ENCODE measurements at places on chromosomes 4 and X.

GRCh38 chr4:56310401-56311125, 76.7 kb downstream of the AASDH start:
- DNase-seq = no peak

GRCh38 chr4:21986307-21986706, 37.7 kb upstream of the KCNIP4 start:
- DNase-seq = no peak

GRCh38 chr4:147311956-147312355, 168.9 kb upstream of the EDNRA start:
- no peak for DNase-seq

GRCh38 chr4:2243681-2244380, 1.9 kb upstream of the HAUS3 start:
- DNase-seq = peak; percentile 19

GRCh38 chr4:57100979-57101651, 9.1 kb downstream of the IGFBP7 start:
- DNase-seq = no peak

DNA sequence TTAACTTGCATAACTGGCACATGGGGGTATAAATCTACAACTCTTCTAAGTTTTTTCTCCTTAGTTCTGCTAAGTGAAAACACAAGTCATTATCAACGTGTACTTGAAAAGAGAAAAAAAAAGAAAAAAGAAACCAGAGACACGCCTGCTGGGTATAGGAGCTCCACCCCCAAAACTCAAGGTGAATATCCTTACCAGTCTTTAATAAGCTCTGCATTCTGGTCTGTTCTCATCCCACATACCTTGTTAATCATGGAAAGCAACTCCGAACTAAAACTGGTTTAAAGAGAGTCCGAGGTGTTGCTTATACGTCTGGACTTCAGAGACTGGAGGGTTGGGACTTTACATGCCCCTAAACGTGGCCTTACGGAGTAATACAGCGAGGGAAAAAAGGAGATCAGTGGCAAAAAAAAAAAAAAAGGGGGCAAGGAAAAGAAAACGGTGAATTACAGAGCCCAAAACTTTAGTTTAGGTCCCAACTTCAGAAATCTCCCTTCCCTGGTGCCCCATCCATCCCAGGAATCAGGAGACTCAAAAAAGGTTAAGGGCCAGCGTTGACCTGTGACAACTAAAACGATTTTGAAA, 1.0 kb downstream of the PGRMC2 start:
- DNase-seq = peak; percentile 58

GRCh38 chrX:153688506-153688905, 780 bp downstream of the SLC6A8 start:
- DNase-seq = no peak

GRCh38 chrX:56231537-56232090, 542 bp upstream of the KLF8 start:
- DNase-seq = no peak

GRCh38 chr4:2096073-2096609, 37.0 kb downstream of the NAT8L start:
- DNase-seq = peak; percentile 35

GRCh38 chr4:76703676-76704075, 194.3 kb downstream of the SOWAHB start:
- peak; percentile 18 for DNase-seq

- no peak for DNase-seq
These were observed 371.5 kb upstream of the MAGEC2 start for GRCh38 chrX:142576615-142577014.

DNA sequence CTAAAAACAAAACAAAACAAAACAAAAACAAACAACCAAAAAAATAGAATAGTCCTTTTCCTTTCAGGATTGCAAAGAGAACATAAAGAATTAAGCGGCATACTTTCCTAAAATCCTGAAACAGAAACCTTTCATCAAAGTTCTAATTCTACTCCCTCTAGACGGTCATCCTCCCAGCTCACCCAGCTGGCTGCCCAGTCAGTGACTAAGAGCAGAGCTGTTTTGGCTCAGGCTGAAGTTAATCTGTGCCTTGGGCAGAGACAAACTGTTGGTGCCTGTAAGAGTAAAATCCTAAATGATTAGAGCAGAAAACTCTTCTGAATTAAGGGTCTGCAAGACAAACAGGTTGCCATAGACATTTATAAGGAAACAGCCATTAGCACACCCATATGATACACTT, 17.6 kb upstream of the WAS start:
- no peak for DNase-seq

DNA sequence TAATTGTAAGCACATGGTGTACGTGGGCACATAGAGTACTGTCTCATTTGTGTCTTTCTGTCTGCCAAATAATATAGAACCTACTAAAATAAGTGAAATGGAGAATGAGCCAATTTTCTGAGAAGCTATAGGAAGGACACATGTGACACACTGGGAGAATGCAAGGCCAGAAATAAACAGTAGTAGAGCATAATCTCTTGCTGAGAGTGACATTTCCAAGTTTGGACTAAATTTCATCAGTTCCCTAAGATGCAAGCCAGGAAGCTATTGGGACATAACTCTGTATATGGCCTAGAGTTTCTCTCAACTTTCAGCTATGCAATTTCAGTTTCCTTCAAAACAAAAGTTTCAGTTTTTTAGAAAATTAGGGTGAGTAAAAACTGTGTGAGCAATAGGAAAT, 638.7 kb downstream of the PCDH18 start:
- no peak for DNase-seq

- DNase-seq = no peak
These were observed 56.2 kb downstream of the PPA2 start for GRCh38 chr4:105417624-105418023.

- no peak for DNase-seq
These were observed 13.0 kb upstream of the PLAC1 start for GRCh38 chrX:134671294-134671693.

GRCh38 chr4:84878090-84878489, 88.4 kb downstream of the WDFY3 start:
- no peak for DNase-seq

- no peak for DNase-seq
These were observed 224.9 kb upstream of the PSAPL1 start for GRCh38 chr4:7659429-7660175.

DNA sequence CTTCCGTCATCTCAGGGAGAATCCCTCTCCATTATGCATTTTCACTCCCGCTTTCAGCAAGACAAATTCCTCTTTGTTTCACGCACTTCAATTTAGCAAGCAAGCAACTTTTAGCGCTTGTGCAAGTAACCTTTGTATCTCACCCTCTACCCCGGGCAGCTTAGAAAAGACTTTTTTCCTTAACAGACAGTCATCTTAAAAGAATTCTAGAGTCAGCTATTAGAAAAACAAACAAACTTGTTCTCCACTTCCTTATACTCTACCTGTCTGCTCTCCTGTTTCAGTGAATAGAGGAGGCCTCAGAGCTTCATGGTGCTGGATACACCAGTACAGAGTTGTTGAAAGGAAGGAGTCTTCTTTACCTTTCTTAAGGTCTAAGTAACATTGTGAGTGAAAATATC, 12.1 kb downstream of the TIGD2 start:
- DNase-seq = no peak
